ENCODE measurements at places on chromosomes 4 and X. TPM values are rescaled to one million over a fixed set of nuclear protein-coding genes. Genes with fewer than 3 reads are reported as not detected.

- no peaks in the 10 kb centered on the region for H3K27me3 ChIP-seq
- H3K4me3 ChIP-seq, result no peak overlapping the region
- no peaks in the 10 kb centered on the region for H3K36me3 ChIP-seq
- no peak overlapping the region for H3K27ac ChIP-seq
Observed at GRCh38 chr4:7335344-7336066, 99.2 kb downstream of the PSAPL1 start.

DNA sequence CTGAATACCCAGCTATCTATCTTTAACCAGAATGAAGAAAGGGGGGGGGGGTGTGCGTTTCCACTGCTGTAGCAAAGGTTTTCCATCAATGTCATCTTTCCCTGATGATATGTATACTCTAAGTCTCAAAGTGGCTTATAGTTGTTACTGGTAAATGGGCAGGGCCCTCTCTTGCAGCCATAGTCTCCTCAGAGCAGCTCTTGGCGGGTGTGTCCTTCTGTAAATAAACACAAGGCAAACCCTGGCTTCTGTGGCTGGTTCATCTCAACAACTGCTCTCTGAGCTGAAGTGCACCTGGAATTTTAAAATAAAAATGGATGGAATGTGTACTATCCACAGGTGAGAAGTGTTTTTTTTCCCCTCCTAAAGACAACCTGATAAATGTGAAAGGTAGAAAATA, 57.5 kb upstream of the SCML1 start:
- no peaks in the 10 kb centered on the region for H3K27me3 ChIP-seq
- no peak overlapping the region for H3K4me3 ChIP-seq
- no peak overlapping the region for H3K27ac ChIP-seq
- no peaks in the 10 kb centered on the region for H3K4me1 ChIP-seq
- H3K36me3 ChIP-seq, result no peaks in the 10 kb centered on the region
- no peak for DNase-seq

GRCh38 chr4:126807132-126807531, 825.6 kb upstream of the INTU start:
- H3K27me3 ChIP-seq, result no peaks in the 10 kb centered on the region
- no peak for DNase-seq
- no peak overlapping the region for H3K4me3 ChIP-seq
- H3K4me1 ChIP-seq, result no peaks in the 10 kb centered on the region

- no peaks in the 10 kb centered on the region for H3K27me3 ChIP-seq
- H3K27ac ChIP-seq, result no peak overlapping the region
- H3K4me1 ChIP-seq, result no peaks in the 10 kb centered on the region
Observed at GRCh38 chrX:98432413-98432812, 1548.7 kb downstream of the RPA4 start.

DNA sequence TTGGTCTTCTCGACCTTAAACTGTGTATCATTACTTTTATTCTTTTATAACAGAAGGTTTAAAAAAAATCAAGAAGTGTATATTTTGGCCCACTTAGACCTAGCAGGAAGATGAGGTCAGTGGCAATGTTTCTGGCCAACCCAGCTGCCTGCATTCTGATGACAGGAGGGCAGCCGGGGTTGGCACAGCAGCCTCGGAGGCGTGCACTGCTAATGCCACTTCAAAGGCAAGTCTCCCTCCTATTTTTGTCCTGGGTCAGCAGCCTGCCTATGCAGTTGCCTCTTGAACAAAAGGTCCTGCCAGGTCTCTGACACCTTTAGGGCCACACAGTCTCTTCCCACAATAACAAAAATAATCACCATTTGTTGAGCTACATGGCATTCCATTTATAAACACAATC, 89.4 kb upstream of the MYOZ2 start:
- H3K4me3 ChIP-seq, result no peak overlapping the region
- DNase-seq, result no peak
- no peaks in the 10 kb centered on the region for H3K36me3 ChIP-seq
- no peak overlapping the region for H3K27ac ChIP-seq
- H3K27me3 ChIP-seq, result no peaks in the 10 kb centered on the region
- no peaks in the 10 kb centered on the region for H3K4me1 ChIP-seq

GRCh38 chr4:18638031-18638430, 616.5 kb upstream of the LCORL start:
- no peaks in the 10 kb centered on the region for H3K4me1 ChIP-seq
- no peak overlapping the region for H3K27ac ChIP-seq
- no peak for DNase-seq
- no peaks in the 10 kb centered on the region for H3K36me3 ChIP-seq

GRCh38 chr4:54100595-54101189, 729 bp downstream of the GSX2 start:
- peaks cover 41% of the 10 kb centered on the region for H3K27me3 ChIP-seq
- no peak overlapping the region for H3K27ac ChIP-seq
- no peak for DNase-seq
- H3K36me3 ChIP-seq, result no peaks in the 10 kb centered on the region
- peaks cover 24% of the 10 kb centered on the region for H3K4me1 ChIP-seq

DNA sequence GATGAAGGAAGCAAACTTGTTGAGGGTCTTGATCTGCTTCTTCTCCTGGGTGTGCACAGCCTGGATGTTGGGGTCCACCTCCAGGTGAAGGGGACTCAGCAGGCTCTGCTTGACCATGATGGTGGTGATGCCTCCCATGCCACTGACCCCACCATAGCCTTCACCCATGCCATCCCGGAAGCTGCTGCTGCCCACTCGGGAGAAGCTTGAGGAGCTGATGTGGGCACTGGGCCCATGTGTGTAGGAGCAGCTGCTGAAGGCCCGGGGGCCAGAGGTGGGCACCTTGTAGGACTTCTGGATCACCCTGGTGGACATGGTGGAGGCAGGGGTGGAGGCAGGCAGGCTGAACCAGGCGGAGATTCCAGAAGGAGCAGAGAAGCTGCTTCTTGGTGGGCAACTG, 432.7 kb upstream of the DIPK2B start:
- DNase-seq, result no peak
- H3K27ac ChIP-seq, result no peak overlapping the region
- H3K36me3 ChIP-seq, result no peaks in the 10 kb centered on the region

DNA sequence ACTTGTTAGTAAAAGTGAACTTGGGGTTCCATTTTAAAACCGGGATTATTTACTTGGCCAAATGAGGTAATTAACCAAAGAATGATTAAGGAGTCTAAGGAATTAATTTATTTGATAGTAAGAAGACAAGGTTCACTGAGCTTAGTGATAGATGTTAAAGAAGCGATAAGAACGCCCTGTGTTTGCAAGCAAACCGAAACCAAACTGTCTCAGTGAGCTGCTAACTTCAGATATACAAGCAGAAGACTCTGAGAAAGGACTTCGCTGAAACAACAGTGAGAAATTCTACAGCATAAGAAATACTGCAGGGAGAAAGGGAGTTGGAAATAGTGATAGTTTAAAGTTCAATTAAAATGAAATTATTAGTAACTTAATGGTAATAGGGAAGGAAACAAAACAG, 37.6 kb upstream of the SHISA3 start:
- H3K27ac ChIP-seq, result no peak overlapping the region
- no peak for DNase-seq
- H3K4me1 ChIP-seq, result no peaks in the 10 kb centered on the region

GRCh38 chr4:82758701-82759685, 39.6 kb downstream of the SCD5 start:
- H3K4me1 ChIP-seq, result no peaks in the 10 kb centered on the region
- no peaks in the 10 kb centered on the region for H3K36me3 ChIP-seq
- no peaks in the 10 kb centered on the region for H3K27me3 ChIP-seq
- H3K4me3 ChIP-seq, result no peak overlapping the region
- no peak overlapping the region for H3K27ac ChIP-seq
- no peak for DNase-seq

- H3K4me1 ChIP-seq, result no peaks in the 10 kb centered on the region
- no peak overlapping the region for H3K4me3 ChIP-seq
- no peaks in the 10 kb centered on the region for H3K27me3 ChIP-seq
- DNase-seq, result no peak
- no peak overlapping the region for H3K27ac ChIP-seq
Observed at GRCh38 chr4:87499403-87500091, 29.6 kb downstream of the SPARCL1 start.

DNA sequence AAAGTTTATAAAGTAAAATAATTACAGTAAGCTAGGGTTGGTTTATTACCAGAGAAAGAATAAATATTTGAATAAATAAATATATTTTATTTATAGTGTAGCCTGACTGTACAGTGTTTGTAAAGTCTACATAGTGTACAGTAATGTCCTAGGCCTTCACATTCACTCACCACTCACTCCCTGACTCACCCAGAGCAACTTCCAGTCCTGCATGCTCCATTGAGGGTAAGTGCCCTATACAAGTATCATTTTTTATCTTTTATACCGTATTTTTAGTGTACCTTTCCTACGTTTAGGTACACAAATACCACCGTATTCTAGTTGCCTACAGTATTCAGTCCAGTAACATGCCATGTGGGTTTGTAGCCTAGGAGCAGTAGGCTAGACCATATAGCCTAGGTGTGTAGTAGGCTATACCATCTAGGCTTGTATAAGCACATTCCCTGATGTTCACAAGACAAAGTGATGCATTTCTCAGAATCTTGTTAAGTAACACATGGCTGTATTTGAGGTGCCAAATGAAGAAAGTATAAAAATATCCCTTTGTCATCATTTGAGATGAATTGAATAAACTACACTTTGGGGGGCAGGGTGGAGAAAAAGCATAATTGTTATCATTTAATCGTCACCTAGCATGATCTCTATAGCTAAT, 14.7 kb upstream of the KLHL8 start:
- DNase-seq, result no peak
- no peaks in the 10 kb centered on the region for H3K4me1 ChIP-seq
- no peak overlapping the region for H3K27ac ChIP-seq
- no peaks in the 10 kb centered on the region for H3K36me3 ChIP-seq
- no peaks in the 10 kb centered on the region for H3K27me3 ChIP-seq

DNA sequence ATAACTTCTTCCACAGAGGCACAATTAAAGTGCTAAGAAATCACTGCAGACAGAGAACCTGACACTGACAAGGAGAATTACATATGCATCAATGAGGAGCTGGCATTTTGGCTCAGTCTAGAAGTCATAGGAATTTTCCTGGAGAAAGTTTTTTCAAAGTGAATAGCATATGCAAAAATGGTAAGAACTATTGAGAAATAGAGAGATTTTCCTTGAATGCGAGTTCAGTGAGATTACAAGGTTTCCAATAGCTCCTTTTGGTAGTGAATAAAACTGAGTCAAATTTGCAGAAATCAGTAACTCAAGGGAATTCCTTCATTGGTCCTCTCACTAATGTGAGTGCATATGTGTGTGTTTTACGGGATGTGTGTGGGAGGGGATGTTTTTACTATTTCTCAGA, 557.5 kb downstream of the PPARGC1A start:
- no peak for DNase-seq
- H3K27me3 ChIP-seq, result no peaks in the 10 kb centered on the region
- H3K4me1 ChIP-seq, result peaks cover 6% of the 10 kb centered on the region

- H3K4me1 ChIP-seq, result no peaks in the 10 kb centered on the region
- H3K27ac ChIP-seq, result no peak overlapping the region
- no peak overlapping the region for H3K4me3 ChIP-seq
Observed at GRCh38 chr4:122623637-122624166, 2.8 kb upstream of the IL21 start.

- H3K4me1 ChIP-seq, result no peaks in the 10 kb centered on the region
- H3K36me3 ChIP-seq, result no peaks in the 10 kb centered on the region
- H3K4me3 ChIP-seq, result no peak overlapping the region
- no peak for DNase-seq
- no peaks in the 10 kb centered on the region for H3K27me3 ChIP-seq
Observed at GRCh38 chrX:106203315-106203714, 35.2 kb downstream of the PWWP3B start.

GRCh38 chr4:3121110-3121509, 46.6 kb downstream of the HTT start:
- no peak overlapping the region for H3K4me3 ChIP-seq
- no peaks in the 10 kb centered on the region for H3K27me3 ChIP-seq
- peaks cover 6% of the 10 kb centered on the region for H3K36me3 ChIP-seq
- DNase-seq, result no peak
- H3K27ac ChIP-seq, result no peak overlapping the region

- peak; percentile 79 for DNase-seq
- no peak overlapping the region for H3K4me3 ChIP-seq
- no peaks in the 10 kb centered on the region for H3K27me3 ChIP-seq
- H3K27ac ChIP-seq, result peak overlapping the region; percentile 32
- peaks cover 27% of the 10 kb centered on the region for H3K4me1 ChIP-seq
- H3K36me3 ChIP-seq, result no peaks in the 10 kb centered on the region
Observed at GRCh38 chr4:15765910-15766697, 12.0 kb upstream of the CD38 start.

DNA sequence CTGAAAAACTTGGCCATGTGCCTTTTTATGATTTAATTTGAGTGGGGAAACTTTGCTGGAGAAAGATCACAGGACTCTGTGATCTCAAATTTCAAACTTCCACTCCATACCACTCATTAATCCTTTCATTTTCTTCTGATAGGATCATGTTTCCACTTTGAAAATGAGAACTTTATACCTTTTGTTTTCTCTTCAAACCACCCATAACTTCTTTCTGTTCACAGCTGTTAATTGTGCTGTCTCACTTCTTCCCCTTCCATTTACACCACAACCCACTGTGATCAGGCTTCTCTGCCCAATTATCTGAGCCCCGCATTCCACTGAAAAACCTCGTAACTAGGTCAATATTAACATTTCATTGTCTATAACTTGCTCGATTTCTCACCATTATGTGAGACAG, 47.0 kb upstream of the ARSJ start:
- no peak overlapping the region for H3K27ac ChIP-seq
- no peaks in the 10 kb centered on the region for H3K27me3 ChIP-seq
- H3K36me3 ChIP-seq, result no peaks in the 10 kb centered on the region

DNA sequence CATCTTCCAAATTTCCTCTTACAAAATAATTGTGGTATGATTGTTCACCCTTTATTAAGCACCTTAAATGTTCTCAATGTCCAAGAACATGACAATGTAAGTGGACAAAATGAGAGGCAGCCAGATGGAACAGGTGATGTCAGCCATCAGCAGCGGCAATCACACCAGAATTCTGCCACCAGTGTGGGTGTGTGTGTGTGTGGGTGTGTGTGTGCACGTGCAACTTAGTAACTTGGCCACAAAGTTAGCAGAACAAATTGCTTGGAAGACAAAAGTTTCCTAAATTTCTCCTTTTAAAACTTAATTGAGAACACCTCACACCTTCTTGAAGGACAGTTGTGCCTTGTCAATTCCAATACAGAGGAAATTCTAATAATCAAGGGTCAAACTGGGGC, 18.7 kb downstream of the LNX1 start:
- no peak for DNase-seq
- no peak overlapping the region for H3K4me3 ChIP-seq
- no peak overlapping the region for H3K27ac ChIP-seq
- no peaks in the 10 kb centered on the region for H3K36me3 ChIP-seq

Gene TCEAL7
- total RNA-seq, result not detected

Gene FGFBP2
- total RNA-seq, result 4.5 TPM

Gene APLN
- total RNA-seq, result not detected

Gene SUPT20HL2
- total RNA-seq, result not detected

Gene PGRMC2
- total RNA-seq, result 35.3 TPM

All from naive thymus-derived CD4-positive, alpha-beta T cell (primary cell).